Hematopoietic multipotent progenitor cell treated with erythropoietin and hydrocortisone succinate and interleukin-3 and kit ligand, for 4 days (in vitro differentiated cells): ENCODE measurements at places on chromosomes 3 and 15.

DNA sequence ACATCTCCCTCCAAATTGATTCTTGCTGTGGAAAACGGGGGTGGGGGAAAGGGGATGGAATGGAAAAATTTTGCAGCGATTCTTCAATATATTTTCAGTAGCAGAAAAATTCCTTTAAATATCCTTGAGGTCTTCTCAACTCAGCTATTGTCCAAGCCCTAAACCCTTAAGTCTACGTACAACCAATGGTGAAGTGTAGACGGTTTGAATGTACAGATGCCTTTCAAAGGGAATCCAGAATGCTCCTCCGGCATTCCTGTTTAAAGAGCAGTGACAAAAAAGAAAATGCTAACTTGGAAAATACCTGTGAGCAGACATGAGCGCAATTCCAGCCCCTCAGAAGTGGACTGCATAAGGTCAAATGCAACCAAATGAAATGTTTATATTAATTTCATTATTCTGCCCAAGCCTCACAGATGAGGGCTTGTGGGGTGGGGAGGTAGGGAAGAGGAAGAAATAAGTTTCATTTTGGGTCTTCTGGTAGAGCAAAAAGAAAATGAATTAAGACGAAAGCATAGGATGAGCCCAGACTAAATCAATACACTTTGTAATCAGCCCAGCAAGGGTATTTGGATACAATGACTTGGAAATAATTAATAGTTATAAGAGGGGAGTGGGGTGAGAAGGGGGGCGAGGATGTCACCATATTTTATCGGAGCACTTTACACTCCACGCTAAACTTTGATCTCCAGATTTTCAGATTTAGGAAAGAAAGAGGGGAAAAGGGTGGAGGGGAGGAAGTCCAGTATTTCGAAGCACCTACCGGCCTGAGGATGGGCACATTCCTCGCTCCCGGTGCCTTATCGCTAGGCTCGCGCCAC, 2.7 kb downstream of the FOXP1 start:
- peak; percentile 38 for DNase-seq

GRCh38 chr3:54427501-54427900, 305.1 kb downstream of the CACNA2D3 start:
- DNase-seq, result no peak

DNA sequence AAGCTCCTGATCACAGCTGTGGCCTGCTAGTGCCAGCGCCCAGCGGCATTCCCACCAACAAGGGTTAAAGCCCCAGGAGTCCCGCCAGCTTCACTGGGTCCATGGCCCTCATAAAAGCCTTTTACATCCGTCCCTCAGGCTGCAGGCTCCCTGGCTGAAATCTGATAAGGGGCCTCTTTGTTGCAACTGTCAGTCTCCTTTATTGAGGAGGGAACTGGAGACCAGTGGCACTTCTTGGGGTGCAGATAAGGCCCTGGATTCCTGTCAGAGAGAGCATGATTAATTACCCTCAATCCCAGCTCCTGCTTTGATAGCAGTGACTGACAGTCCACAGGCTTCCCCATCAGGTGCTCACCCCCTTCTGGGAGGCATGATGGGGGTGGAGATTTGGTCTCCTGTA, 30.9 kb upstream of the CLK3 start:
- DNase-seq, result peak; percentile 78

GRCh38 chr3:2967871-2968270, 142.3 kb downstream of the IL5RA start:
- DNase-seq, result peak; percentile 50

- no peak for DNase-seq
Measured at GRCh38 chr3:183291497-183292031, 38.5 kb downstream of the B3GNT5 start.

DNA sequence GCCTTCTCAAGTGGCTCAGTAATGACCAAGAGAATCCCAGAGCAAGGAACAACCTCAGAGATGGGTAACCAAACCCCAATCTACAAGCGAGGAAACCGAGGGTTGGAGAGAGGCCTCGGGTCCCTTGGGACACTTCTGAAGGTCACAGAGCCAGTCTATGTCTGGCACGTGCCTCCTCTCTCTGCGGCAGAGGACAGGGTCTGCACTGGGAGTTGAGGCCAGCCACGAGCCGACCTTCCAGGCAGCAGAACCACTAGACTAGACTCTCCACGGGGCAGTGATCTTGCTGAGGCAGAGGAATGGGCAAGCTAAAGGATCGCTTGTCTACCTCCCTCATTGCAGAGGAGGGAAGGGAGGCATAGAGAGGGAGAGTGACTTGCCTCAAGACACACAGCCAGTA, 100.6 kb upstream of the SMAD3 start:
- no peak for DNase-seq

GRCh38 chr3:139832998-139833397, 102.0 kb upstream of the CLSTN2 start:
- no peak for DNase-seq

DNA sequence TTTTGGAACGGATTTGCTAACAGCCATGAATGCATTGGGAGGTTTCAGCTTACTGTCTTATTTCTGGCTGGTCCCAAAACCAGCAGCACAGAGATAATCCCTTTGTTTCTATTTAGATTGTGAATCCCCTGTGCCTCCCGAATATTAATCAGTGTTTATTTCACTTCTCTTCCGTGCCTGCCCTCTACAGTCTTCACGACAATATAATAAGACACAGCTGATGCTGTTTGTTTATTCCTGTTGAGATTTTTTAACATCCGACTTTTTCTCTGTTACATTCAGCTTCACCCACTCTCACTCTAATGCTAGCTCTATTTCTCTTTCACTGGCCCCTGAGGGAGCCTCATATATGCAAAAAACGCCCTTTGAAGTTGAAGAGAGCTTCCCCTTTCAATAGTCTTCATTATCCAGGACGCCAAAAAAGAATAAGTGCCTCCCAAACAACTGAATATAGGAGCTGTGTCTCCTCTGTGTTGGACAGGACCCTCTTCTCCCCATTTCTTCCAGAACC, 995.3 kb downstream of the ROBO2 start:
- DNase-seq, result no peak

- no peak for DNase-seq
Measured at GRCh38 chr3:164467007-164467406, 611.3 kb downstream of the SI start.

- no peak for DNase-seq
Measured at GRCh38 chr3:59866076-59866475, 816.3 kb upstream of the CFAP20DC start.

- DNase-seq, result no peak
Measured at GRCh38 chr3:2094941-2095340, 3.7 kb upstream of the CNTN4 start.

GRCh38 chr15:77421370-77421700, 647 bp downstream of the HMG20A start:
- DNase-seq, result peak; percentile 43

GRCh38 chr3:40116478-40117177, 192.9 kb upstream of the EIF1B start:
- no peak for DNase-seq

DNA sequence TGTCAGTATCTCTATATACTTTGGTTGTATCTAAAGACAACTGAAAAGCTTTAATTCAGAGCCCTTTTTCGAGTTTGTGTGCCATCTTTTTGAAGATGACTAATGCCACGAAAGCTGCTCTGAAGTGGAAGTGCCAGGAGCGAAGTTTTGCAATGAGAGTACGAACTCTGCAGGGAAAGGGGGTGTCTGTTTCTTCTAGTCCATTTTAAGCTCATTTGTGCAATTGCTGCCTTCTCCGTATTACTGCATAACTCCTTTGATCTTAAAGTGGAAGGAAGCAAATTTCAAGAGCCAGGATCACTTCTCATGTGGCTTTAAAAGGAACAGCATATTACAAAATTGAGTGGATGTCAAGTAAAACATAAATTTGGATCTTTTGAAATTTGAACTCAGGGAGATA, 245.3 kb downstream of the FEZF2 start:
- DNase-seq, result no peak

DNA sequence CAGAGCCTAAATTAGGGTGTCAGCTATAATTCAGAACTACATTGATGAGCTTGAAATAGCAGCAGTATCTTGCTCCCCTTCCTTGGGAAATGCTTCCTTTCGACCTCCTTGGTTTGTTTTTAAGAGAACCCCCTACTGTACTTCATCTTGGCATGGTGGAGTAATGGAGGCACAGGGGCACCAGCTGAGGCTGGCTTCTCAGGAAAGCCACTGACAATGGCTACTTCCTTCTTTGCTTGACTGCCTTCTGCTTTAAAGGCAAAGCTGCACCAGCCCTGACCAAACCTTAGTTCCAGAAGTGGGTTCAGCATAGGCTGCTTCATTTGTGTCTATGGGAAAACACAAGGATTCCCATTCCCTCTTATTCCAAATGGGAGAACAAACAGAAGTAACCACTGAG, 1.5 kb upstream of the FBXL22 start:
- no peak for DNase-seq

- DNase-seq, result no peak
Measured at GRCh38 chr3:190615607-190616006, 101.7 kb downstream of the IL1RAP start.

DNA sequence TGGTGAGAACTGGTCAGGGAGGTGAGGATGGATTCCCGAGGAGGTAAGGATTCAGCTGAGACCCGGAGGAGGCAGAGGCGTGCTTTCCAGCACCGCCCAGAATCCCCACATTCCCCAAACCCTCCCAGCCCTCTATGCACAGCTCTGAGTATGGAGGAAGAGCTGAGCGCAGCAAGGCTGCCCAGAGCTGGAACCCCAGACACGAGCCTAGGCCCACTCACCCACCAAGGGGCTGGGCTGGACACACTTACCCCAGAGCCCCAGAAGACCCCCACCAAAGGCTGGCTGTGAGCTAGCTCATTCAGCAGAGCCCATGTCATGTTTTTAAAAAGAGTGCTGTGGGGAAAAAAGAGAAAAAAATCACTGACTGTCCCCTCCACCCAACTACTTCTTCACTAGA, 271.5 kb downstream of the XXYLT1 start:
- no peak for DNase-seq

DNA sequence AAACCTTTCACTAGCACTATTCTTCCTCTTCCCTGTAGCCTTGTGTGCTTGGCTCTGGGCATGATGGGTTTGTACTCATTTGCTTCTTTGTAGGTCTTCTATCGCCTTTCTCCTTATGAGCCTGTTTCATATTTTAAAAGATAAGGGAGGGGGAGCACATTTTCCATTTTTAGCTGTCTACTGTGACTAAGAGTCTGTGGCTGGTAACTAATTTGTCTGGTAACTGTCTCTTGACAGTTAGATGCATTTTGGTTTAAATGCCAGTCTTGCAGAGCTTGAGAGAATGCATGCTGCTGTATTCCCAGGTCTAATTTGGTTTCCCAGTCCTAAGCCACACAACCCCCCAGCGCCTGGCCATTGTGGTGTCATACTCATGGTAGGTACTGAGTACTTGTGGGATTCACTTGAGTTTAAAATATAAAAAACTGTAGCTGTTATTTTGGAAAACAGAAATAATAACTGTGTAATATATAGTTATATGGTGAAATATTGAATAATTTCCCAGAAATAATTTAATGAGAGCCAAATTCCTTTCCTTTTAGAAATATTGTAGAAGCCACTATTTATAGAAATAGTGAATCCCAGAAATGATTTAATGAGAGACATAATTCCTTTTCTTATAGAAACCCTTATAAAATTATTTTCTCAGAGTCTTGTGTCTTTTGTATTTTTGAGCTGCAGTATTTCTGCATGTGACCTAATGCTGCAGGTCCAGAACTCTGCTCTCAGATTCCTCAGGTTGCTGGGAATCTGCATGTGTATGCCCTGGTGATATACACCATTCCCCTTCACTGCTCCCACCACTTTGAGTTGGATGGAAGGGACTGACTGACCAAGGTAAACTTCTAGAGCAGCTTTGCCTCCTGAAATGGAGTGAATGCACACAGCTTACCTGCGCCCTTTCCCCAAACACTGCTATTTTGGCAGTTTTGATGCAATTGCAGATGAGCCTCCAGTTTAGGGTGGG, 13.9 kb upstream of the GPR171 start:
- DNase-seq, result peak; percentile 85

DNA sequence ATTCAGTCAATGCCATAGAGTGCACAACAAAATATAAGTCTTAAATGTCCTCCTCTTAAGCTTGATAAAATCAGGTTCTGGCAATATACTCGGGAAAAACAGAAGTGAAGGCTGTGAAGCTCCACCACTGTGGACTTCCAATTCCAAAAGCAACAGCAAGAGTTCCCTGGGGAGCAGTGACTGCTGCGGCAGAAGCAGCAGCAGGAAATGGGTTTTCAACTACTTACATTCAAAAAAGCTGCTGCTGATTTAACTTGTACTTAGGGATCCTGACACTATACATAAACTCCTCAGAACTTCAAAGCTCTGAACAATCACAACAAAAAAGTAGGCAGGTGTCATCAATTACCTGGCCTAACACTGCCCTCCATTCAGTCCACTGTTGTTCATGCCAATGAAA, 4.7 kb downstream of the CEP152 start:
- DNase-seq, result no peak

GRCh38 chr3:79175870-79176269, 591.9 kb downstream of the ROBO1 start:
- DNase-seq, result no peak

- no peak for DNase-seq
Measured at GRCh38 chr15:95267481-95267880, 1036.1 kb downstream of the MCTP2 start.

- DNase-seq, result peak; percentile 62
Measured at GRCh38 chr3:131427226-131427625, 45.7 kb downstream of the NUDT16 start.

DNA sequence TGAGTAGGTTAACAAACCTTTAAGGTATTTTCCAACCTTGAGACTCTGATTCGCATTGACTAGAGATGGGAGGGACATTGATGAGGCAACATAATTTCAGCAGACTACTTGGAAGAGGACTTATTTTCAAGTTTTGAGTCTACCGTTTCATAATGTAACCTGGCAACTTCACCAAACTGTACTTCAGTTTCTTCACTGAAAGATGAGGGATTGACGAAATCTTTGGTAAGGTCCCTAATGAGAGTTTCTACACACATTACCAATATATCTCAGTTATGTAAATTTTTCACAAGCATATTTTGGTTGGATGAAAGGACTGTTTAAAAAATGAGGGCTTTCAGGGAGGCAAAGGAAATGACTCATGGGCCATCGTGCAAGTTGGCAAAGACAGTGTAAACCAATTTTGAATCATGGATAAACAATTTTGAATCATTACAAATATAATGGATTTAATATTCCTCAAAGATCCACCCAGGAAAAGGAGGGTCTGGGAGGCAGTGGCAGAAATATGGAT, 28.7 kb upstream of the SEMA6D start:
- no peak for DNase-seq

DNA sequence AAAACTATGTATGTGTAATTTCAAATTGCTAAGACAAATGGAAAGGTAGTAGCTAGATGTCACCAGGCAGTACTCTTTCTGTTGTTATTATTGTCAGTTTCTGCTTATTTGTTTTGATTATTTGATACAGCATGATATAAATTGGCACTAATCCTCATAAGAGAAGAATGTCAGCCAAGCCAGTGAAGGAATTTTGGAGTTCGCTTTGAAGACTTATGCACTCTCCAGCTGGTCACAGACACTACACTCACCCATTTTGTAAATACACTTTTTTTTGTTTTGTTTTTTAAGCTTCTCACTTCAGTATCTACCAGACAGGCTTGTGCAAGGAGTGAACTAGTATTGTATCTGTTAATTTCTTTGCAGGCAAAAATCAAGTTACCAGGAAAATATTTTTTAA, 180.2 kb upstream of the TTC14 start:
- no peak for DNase-seq

- DNase-seq, result no peak
Measured at GRCh38 chr15:67127965-67128364, 62.6 kb downstream of the SMAD3 start.
